Activated CD4-positive, alpha-beta memory T cell treated with anti-CD3 and anti-CD28 coated beads, Interleukin-2, amount 10 ng/mL, durations not matched to agents 7 days and 5 days (primary cell): ENCODE measurements at places on chromosomes 13 and 19. TPM values are rescaled to one million over a fixed set of nuclear protein-coding genes. Genes with fewer than 3 reads are reported as not detected.

ZNF177 gene
- total RNA-seq = 0.50 TPM

- H3K4me3 ChIP-seq = no peak overlapping the region
- no peak for DNase-seq
- no peak overlapping the region for H3K27ac ChIP-seq
- no peaks in the 10 kb centered on the region for H3K4me1 ChIP-seq
- no peaks in the 10 kb centered on the region for H3K36me3 ChIP-seq
Measured at GRCh38 chr13:20148501-20149183, 12.2 kb downstream of the GJA3 start.

GRCh38 chr13:44287958-44288357 lies 85.7 kb upstream of the SERP2 start:
- H3K27ac ChIP-seq = no peak overlapping the region
- H3K36me3 ChIP-seq = peaks cover 3% of the 10 kb centered on the region
- peaks cover 53% of the 10 kb centered on the region for H3K27me3 ChIP-seq
- DNase-seq = no peak
- H3K4me3 ChIP-seq = no peak overlapping the region

GRCh38 chr19:3451451-3451866 lies 28.9 kb downstream of the SMIM24 start:
- H3K36me3 ChIP-seq = peaks cover 2% of the 10 kb centered on the region
- no peak overlapping the region for H3K27ac ChIP-seq
- no peaks in the 10 kb centered on the region for H3K27me3 ChIP-seq

DNA sequence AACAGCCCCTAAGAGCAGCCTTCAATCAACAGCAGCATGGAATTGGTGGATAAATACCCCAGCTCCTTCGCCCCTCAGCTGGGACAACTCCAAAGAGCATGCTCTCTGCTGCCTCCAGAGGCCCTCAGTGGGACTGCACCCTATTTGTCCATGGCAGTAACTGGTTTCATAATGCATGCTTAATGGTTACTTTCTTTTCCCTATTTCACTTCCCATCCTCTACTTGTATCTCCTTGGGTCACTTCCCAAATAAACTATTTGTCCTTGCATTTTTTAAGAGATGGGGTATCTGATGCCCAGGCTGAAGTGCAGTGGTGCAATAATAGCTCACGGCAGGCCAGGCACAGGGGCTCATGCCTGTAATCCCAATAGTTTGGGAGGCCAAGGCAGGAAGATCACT lies 13.5 kb upstream of the TPM4 start:
- no peak overlapping the region for H3K4me3 ChIP-seq
- peak; percentile 75 for DNase-seq
- H3K27ac ChIP-seq = no peak overlapping the region
- peaks cover 4% of the 10 kb centered on the region for H3K27me3 ChIP-seq
- peaks cover 25% of the 10 kb centered on the region for H3K4me1 ChIP-seq
- H3K36me3 ChIP-seq = peaks cover 2% of the 10 kb centered on the region

PRSS57 gene
- not detected for total RNA-seq

UHRF1 gene
- total RNA-seq = 86.5 TPM

DNA sequence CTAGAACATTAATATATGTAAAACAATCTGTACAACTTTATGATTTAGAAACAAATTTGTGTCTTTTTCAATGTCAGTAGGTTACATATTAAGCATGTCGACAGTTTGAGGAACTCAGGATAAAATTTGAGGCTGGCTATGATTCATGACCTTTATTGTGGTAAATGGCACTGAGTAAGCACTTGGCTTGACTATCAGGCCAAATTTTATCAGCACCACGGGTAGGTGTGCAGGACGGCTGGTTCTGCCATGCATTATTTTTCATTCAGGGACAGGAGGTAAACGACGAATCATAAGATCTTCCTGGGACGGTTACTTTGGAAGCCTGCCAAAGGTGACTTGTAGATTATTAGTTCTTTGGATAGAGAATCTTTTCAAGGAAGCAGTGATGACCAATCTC lies 19.9 kb upstream of the CYP4F8 start:
- H3K27me3 ChIP-seq = peaks cover 7% of the 10 kb centered on the region
- no peaks in the 10 kb centered on the region for H3K4me1 ChIP-seq
- H3K27ac ChIP-seq = no peak overlapping the region
- H3K36me3 ChIP-seq = no peaks in the 10 kb centered on the region
- no peak overlapping the region for H3K4me3 ChIP-seq

COL4A1 gene
- total RNA-seq = not detected

ERVV-1 gene
- total RNA-seq = not detected

DNA sequence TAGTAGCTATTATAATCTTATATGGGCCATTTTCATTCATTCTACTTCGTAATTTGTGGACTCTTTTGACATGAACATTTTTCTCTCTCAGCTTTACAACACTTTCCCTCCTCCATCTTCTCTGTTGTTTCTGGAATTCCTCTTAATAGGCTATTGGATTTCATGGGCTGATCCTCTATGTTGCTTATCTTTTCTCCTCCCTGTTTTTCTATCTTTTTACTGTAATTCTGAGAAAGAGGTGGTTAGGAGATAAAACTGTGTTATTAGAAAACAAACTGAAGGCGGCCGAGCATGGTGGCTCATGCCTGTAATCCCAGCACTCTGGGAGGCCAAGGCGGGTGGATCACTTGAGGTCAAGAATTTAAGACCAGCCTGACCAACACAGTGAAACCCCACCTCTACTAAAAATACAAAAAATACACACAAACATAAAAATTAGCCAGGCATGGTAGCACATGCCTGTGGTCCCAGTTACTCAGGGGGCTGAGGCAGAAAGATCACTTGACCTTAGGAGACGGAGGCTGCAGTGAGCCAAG lies 188.1 kb downstream of the UGGT2 start:
- H3K36me3 ChIP-seq = no peaks in the 10 kb centered on the region
- H3K4me1 ChIP-seq = no peaks in the 10 kb centered on the region
- no peak overlapping the region for H3K27ac ChIP-seq
- H3K4me3 ChIP-seq = no peak overlapping the region
- no peak for DNase-seq
- no peaks in the 10 kb centered on the region for H3K27me3 ChIP-seq
